ENCODE measurements at places on chromosomes 3 and 15. TPM values are rescaled to one million over a fixed set of nuclear protein-coding genes. Genes with fewer than 3 reads are reported as not detected.
A peak's percentile ranks its signal among the peaks of the same experiment; 100 is the strongest.

Gene OR5H15
- not detected for total RNA-seq

Gene DNAH12
- total RNA-seq = 0.25 TPM

Gene XCR1
- total RNA-seq = not detected

Gene SEMA7A
- total RNA-seq = 3.9 TPM

Gene ERICH6
- total RNA-seq = not detected

Gene FRMD5
- 0.49 TPM for total RNA-seq

Gene CFAP91
- 4.2 TPM for total RNA-seq

Gene GRK7
- 0.98 TPM for total RNA-seq

Gene FEZF2
- not detected for total RNA-seq

GRCh38 chr15:45121706-45122417 lies 7.7 kb downstream of the DUOXA2 start:
- no peaks in the 10 kb centered on the region for H3K36me3 ChIP-seq
- no peak overlapping the region for H3K27ac ChIP-seq
- no peaks in the 10 kb centered on the region for H3K27me3 ChIP-seq
- no peak for DNase-seq
- no peak overlapping the region for H3K4me3 ChIP-seq

DNA sequence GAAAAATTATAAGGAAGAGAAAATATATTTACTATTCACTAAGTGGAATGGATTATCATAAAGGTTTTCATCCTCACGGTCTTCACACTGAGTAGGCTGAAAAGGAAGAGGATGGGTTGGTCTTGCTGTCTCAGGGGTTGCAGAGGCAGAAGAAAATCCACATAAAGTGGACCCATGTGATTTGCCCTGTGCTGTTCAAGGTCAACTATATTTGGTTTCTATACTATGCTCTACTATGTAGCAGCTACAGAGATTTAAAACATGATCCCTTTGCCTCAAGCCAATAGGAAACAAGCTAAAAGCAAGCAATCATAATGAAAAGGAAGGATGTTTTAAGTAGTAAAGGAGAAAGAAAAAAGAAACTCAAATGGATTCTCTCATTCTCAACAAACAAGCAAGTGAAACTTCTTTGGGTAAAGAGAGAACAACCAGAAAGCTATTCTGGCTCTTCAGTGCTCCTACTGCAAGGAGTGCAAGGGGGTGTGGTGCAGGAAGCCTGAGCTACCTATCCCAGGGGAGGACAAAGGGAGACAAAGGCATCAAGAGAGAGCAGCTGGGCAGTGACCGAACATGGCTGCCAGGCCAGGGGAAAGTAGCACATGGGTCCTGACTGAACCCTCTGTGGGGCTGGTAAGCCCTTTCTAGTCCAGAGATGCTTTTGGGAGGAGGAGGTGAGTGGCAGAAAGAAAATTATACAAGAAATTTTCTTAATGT lies 35.9 kb downstream of the SFMBT1 start:
- H3K4me3 ChIP-seq = no peak overlapping the region
- H3K36me3 ChIP-seq = no peaks in the 10 kb centered on the region
- no peaks in the 10 kb centered on the region for H3K4me1 ChIP-seq
- no peaks in the 10 kb centered on the region for H3K27me3 ChIP-seq
- H3K27ac ChIP-seq = no peak overlapping the region
- no peak for DNase-seq

DNA sequence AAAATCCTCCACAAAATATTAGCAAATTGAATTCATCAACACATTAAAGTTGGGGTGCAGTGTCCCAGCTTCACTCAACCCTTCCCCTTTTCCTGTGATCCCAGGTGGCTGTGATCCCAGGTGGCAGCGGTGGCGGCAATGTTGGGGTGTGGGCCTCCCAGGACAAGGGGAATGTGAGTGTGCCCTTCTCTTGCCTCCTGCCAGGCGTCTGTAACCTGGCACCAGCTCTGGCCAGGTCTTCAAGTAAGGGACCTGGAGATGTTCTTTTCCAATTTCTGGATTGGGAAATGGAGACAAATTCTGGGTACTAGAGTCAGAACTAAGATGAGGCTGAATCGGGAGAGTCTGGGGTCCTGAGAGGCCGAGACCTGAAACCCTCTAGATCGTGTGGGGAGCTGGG lies 20.1 kb downstream of the GOLGA6A start:
- no peak overlapping the region for H3K4me3 ChIP-seq
- no peaks in the 10 kb centered on the region for H3K36me3 ChIP-seq
- no peaks in the 10 kb centered on the region for H3K27me3 ChIP-seq

DNA sequence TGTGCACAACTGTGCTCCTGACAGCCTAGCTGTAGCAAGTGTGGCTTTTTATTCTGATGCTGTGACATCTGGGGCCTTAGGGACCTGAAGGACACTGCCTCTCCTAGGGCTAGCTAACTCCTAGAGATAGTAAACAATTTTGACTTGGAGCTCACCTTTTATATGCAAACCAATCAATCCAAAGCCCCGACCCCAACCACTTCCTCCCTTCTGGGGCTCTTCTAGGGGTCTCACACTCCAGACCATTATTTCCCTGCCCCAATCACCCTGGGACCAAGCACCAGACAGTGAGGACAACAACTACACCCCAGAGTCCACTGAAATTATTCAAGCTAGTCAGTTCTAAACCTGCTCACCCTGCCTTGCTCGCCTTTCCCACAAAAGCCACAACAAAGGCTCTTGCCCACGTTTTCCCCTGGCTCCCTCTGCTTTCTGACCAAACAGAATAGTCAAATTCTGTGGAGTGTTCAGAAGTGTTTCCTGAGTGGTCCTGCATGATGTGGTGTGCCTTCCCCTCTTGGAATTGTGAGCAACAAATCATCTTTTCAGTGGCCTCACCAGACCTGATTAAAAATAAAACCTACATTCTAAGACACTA lies 84.2 kb upstream of the WNT5A start:
- no peak overlapping the region for H3K27ac ChIP-seq
- H3K4me3 ChIP-seq = no peak overlapping the region
- no peaks in the 10 kb centered on the region for H3K27me3 ChIP-seq
- peaks cover 26% of the 10 kb centered on the region for H3K4me1 ChIP-seq
- H3K36me3 ChIP-seq = no peaks in the 10 kb centered on the region
- DNase-seq = no peak

DNA sequence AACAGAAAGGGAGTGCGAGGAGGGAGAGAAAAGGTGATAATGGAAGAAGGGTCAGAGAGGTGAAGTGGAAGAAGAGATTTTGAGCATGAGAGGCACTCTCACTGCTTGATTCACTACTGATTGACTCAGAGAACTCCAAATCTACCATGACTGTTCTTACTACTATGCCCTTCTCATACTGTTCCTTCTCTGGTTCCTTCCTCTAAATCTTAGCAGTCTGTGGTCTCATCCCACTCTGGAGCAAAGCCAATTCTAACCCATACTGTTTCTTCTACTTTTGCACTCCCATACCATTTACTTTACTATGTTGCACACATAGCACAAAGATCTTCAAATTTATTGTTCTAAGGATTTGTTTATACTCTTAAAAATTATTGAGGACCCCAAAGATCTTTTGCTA lies 100.8 kb downstream of the DTWD1 start:
- no peak overlapping the region for H3K27ac ChIP-seq
- no peak for DNase-seq
- no peaks in the 10 kb centered on the region for H3K36me3 ChIP-seq
- H3K4me1 ChIP-seq = no peaks in the 10 kb centered on the region

GRCh38 chr3:182058488-182058887 lies 346.8 kb downstream of the SOX2 start:
- no peak overlapping the region for H3K27ac ChIP-seq
- DNase-seq = no peak
- H3K4me3 ChIP-seq = no peak overlapping the region
- no peaks in the 10 kb centered on the region for H3K36me3 ChIP-seq
- H3K27me3 ChIP-seq = no peaks in the 10 kb centered on the region
- no peaks in the 10 kb centered on the region for H3K4me1 ChIP-seq

DNA sequence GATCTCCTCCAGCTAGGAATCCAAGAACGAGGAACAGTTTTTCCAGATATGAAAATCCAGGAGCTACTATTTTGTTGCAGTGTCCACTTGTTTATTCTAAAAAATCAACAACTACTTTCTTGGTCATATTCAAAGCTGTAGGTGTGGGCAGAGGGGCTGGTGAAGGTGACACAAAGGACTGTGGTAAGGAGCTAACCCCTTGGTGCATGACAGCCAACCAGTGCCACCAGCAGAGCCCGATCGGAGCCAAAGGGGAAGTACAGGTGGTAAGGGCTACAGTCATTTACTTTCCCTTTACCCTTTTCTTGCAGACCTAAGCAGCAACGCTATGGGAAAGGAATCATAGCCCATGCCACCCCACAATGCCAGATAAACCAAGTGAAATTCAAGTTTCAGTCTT lies 30.7 kb downstream of the PLA1A start:
- H3K27ac ChIP-seq = peak overlapping the region; percentile 56
- peaks cover 16% of the 10 kb centered on the region for H3K4me1 ChIP-seq
- no peaks in the 10 kb centered on the region for H3K27me3 ChIP-seq
- DNase-seq = no peak
- H3K4me3 ChIP-seq = no peak overlapping the region
- H3K36me3 ChIP-seq = no peaks in the 10 kb centered on the region

DNA sequence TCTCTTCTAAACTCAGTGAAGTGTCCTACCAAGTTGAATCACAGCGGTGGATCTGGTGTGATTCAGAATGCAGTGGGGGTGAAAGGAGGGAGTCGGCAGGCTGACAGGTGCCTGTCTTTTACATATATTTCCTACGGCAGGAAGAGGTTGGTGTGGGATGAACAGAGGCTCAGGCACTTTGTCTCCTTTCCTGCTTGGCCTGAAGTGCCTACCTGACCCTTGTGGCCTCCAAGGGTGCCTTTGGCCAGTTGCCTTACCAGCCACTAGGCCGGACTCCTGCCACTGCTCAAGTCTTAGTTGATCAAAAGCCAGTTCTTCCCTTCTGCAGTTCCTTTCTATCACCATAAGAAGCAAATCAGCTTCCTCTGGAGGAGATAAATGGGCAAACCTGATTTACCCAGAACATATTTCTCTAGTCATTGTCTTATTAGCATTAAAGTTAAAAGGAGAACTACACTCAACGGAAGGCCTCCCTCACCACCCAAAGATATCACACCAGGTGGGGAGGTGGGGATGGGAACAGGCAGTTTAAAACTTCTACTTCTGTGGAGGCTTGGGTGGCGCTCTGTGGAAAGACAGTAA lies 52.1 kb downstream of the CRTC3 start:
- no peak overlapping the region for H3K27ac ChIP-seq
- no peaks in the 10 kb centered on the region for H3K27me3 ChIP-seq
- H3K36me3 ChIP-seq = no peaks in the 10 kb centered on the region
- H3K4me3 ChIP-seq = no peak overlapping the region
- peaks cover 46% of the 10 kb centered on the region for H3K4me1 ChIP-seq

- H3K4me3 ChIP-seq = no peak overlapping the region
- DNase-seq = no peak
- peaks cover 6% of the 10 kb centered on the region for H3K4me1 ChIP-seq
- H3K36me3 ChIP-seq = no peaks in the 10 kb centered on the region
- no peaks in the 10 kb centered on the region for H3K27me3 ChIP-seq
- H3K27ac ChIP-seq = no peak overlapping the region
These were observed 7.7 kb downstream of the CLDN11 start for GRCh38 chr3:170426240-170426797.

DNA sequence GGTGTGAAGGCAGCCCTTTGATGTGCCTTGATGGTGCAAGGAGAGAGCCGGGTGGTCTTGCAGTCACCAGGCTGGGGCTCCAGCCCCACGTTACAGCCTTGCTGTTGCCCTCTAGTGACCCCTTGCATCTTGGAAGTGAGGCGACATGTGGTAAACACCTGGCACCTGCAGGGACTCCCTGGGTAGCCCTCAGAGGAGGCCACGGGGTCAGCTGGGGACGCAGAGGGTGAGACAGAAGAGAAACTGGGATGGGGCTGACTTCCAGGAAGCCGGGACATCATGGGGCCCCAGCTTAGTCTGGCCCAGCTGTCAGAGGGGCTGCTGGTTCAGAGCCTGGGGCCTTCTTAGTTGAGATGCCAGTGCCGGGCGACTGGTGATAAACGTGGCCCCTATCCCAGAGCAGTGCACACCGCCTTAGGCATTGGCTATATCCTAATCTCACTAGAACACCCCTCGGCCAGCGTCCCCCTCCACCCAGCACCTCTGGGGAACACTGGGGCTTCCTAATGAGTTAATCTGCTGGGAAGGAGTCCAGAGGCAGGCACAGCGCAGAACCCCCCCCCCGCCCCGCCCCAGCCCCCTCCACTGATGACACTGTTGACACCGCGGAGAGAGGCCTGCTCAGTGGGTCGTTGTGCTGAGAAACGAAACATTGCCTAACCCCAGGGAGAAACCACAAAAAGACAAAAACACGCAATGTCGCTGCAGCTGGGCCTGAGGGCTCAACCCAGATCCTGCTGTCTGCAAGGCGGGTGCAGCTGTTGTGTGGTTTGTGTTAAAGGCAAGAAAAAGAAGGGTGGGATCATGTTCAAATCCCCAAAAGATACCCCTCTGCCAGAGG lies 60.5 kb upstream of the KLF13 start:
- H3K36me3 ChIP-seq = no peaks in the 10 kb centered on the region
- H3K4me3 ChIP-seq = no peak overlapping the region
- H3K27me3 ChIP-seq = no peaks in the 10 kb centered on the region
- DNase-seq = no peak
- H3K4me1 ChIP-seq = peaks cover 34% of the 10 kb centered on the region

DNA sequence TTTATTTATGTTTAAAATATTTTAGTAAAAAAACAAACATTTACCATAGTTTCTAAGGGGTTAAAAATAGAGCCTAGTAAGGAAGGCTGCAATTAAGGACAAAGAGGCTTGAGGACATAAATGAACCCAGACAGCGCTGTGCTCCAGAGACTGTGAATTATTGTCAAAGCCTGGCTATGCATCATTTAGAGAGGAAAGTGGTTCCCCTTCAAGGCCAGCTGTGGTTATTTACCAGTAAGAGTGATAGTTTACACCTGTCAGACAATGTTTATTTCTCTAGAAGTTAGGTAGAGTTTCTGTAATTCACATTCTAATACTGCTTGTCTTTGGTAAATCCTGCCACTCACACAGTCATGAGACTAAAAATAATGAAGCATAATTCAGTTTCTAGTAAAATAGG lies 32.4 kb upstream of the PIK3R4 start:
- H3K27ac ChIP-seq = no peak overlapping the region
- H3K36me3 ChIP-seq = no peaks in the 10 kb centered on the region
- no peak for DNase-seq
- H3K27me3 ChIP-seq = no peaks in the 10 kb centered on the region

DNA sequence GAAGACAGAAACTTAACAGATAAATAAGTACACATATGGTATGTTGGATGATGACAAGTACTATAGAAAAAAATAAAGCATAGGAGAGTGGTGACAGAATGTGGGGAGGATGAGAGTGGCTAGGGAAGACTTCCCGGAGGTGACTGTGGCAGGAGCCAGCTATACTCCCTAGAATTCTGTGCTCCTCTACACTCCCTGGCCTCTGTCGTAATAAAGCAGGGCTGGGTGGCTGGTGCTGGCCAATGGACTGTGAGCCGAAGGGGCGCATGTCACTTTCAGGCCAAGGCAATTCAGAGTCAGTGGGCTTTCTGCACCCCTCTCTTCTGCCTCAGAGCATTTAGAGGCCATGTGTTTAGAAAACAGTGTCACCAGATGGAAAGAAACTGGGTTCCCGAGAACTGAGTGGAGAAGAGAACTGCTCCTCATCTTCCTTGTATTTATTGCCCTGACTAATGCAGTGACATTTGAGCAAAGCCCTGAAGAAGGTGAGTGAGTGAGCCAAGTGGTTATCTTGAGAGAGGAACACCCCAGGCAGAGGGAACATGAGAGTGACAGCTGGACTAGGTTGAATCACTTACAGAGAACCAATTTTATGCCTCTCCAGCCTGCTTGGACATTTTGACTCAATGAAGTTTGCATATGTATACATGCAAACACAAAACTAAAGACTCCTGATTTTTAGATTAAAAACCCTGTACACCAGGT lies 5.2 kb upstream of the VPS8 start:
- H3K27me3 ChIP-seq = no peaks in the 10 kb centered on the region
- H3K27ac ChIP-seq = no peak overlapping the region
- no peaks in the 10 kb centered on the region for H3K36me3 ChIP-seq
- H3K4me1 ChIP-seq = no peaks in the 10 kb centered on the region
- no peak overlapping the region for H3K4me3 ChIP-seq
- DNase-seq = no peak
